ENCODE measurements at places on chromosomes 7 and 10.

DNA sequence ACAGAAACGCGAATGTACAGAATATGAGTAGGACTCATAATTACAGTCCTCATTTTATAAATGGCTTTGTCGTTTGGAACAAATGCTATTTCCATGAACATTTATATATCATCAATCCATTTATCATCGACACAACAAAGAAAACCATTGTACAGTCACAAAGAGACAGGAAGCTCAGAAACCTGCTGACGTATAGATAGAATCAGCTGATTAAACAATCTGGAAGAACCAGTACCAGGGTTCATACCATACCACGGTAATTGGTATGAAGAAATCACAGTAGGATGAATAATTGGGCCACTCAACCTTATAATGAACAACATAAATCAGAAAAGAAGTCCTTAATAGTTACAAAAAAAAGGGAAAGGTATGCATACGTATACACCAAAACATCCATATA, 295.0 kb downstream of the PARD3 start:
- DNase-seq, result no peak

DNA sequence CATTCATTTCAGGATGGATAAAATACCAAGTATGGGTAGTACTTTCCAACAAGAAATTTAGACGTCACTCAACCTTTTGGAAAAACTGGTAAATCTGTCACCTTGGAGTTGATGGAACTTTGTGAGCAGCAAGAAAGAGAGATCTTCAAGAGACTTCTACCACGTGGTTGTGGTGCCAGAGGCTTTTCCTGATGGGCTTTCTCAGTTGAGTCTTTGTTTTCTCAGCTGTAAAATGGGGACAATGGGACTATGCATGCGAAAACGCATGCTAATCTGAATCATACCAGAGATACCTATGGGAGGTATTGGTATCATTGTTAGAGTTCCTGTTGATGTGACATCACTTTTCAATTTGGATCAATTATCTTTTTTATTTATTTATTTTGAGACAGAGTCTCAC, 59.4 kb downstream of the THNSL1 start:
- no peak for DNase-seq

DNA sequence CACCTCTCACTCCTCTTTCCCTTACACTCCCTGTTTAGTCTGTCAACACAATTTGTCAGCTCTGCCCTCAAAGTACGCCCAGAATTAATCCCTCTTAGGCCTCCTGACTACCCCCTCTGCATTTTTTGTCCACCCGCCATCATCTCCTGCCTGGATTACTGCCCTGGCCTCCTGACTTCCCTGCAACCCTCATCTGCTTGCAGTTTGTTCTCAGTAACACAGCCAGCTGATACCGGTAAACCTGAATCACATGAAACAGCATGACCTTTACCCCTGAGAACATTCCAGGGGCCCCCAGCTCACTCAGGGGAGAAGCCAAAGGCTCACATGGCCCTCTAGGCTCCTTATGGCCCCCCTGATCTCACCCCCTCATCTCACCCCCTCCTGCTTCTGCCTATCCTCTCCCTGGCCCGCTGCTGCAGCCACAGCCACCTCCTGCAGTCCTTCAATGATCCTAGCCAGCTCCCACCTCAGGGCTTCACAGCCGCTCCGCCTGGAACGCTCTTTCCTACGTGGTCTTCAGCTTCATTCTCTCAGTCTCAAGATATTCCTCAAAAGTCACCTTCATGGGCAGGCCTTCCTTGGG, 8.9 kb downstream of the C10orf53 start:
- no peak for DNase-seq

GRCh38 chr7:105880571-105881330, 4.4 kb upstream of the ATXN7L1 start:
- no peak for DNase-seq

GRCh38 chr10:121919666-121920065, 8.2 kb downstream of the ATE1 start:
- no peak for DNase-seq

- DNase-seq, result no peak
Measured at GRCh38 chr10:48353246-48353645, 46.8 kb downstream of the MAPK8 start.

DNA sequence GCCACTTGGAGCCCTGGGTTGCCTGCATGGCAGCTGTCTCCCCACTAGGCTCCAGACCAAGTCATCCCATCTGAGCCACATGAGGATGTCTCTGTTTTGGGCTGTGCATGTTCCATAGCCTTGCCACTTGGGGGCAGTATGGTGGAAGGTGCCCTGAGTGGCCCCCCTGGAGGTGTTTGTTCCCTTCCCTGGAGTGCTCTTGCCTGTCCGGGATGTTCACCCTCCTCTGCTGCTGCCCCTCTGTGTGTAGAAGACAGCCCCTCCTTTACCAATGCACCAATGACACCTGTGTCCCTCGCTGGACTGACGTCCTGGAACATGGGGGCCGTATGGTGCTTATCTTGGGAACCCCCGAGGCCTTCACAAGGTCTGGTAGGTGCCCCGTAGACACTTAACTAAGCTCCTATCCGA, 100.2 kb downstream of the ACTR3B start:
- DNase-seq, result no peak

DNA sequence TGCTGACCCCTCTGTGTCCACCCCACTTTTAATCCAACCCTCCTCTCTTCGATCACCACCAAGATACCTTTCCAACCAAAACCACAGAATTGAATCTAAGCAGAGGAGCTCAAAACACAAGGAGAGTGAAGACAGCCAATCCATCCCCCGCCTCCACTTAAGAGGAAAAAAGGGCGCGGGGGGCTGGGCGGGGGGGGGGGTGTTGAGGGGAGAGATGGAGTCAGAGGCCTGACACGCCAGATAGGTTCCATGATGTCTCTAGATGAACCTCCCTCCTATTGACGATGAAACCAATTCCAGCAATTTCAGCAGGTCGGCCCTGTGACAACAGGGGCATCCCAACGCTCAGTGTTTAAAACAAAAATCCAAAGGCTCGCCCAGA, 1.3 kb downstream of the SORBS1 start:
- no peak for DNase-seq

GRCh38 chr7:1698201-1698600, 28.1 kb downstream of the ELFN1 start:
- no peak for DNase-seq

GRCh38 chr7:151152643-151153513, 14.6 kb downstream of the GBX1 start:
- DNase-seq, result no peak
